ENCODE measurements at places on chromosomes 3 and 15.
A peak's percentile ranks its signal among the peaks of the same experiment; 100 is the strongest.

DNA sequence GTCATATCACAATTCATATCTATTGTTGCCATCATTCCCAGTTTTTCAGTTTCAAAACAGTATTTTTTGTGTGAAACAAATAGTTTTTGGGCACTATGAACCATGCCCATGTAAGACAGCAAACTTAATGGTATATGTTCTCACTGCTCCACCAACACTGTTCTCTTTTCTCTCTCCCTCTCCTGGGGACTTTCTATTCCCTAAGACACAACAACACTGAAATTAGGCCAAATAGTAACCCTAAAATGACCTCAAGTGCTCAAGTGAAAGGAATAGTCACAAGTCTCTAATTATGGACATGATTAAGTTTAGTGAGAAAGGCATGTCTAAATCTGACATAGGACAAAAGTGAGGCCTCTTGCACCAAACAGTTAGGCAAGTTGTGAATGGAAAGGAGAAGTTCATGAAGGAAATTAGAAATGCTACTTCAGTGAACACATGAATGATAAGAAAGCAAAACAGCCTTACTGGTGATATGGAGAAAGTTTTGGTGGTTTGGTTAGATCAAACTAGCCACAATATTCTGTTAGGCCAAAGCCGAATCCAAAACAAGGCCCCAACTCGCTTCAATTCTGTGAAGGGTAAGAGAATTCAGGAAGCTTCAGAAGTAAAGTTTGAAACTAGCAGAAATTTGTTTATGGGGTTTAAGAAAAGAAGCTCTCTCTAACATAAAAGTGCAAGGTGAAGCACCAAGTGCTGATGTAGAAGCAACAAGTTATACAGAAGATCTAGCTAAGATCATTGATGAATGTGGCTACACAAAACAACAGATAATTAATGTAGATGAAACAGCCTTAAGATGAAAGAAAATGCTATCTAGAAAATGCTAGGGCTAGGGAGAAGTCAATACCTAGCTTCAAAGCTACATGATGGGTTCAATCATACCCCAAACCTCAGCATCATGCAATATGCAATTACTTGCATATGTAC, 104.2 kb downstream of the CBLB start:
- DNase-seq: no peak

DNA sequence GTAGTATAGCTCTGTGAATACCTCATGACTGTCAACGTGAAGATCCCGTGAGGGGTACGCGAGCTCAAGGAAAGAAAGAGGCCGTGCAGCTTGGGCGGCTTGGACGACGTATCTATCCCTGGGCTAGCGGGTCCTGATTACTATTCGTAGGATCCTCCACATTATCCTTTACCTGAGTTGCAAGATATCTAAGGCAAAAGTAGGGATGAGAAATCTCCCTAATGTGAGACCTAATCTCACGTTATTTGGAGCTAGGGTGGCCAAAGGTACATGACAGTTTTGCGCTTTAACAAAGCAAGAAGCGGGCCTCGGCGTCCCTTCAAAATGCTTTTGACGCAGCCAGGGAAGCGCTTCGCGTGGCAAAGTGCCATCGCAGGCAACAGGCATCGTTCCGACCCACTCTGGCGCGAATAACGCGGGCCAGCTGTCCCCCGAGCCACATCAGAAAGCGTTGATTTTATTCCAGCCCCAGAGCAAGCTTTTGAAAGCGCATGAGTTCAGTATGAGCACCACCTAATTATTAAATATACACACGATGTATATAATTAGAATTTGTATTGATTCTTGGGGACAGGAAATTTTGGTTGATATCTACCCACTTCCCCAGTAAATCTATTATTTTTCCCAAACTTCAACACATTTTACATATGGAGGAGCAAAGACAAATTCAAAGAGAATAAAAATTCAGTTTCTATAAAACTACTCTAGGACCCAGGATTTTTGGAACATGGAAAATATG, 2.5 kb upstream of the EOMES start:
- no peak for DNase-seq

- no peak for DNase-seq
Observed at GRCh38 chr15:56950979-56951378, 32.5 kb downstream of the TCF12 start.

GRCh38 chr3:126745760-126746394, 41.8 kb downstream of the CHCHD6 start:
- peak; percentile 32 for DNase-seq

- peak; percentile 85 for DNase-seq
Observed at GRCh38 chr15:45200799-45201556, 13.2 kb upstream of the SHF start.

DNA sequence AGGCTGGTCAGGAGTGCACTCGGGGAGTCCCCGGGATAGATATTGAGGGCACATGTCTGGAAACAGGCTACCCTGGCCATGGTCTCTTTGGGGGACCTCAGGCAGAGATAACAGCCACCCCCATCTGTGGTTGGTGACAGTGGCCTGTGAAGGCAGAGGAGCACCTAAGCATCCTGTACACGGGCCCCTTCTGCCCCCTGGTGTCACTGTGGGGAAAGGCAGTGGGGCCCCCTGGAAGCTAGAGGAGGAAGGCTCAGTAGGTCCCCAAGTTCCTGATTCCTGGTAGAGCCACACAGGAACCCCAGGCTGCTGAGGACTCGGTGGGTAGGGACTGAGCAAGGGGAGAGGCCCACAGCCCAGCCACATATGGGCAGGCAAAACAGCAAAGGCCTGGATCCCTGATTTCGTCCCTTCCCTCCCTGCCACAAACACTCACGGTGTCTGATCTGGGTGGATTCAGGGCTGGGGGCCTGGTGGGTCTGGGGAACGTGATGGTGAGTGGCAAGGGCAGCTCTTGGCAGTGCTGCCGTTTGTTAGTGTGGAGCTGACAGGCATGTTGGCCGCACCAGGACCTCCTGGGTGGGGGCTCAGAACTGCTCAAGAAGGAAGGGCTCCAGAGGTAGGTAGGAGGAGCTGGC, 14.1 kb upstream of the CXCR6 start:
- DNase-seq: peak; percentile 40

GRCh38 chr3:82265747-82266146, 504.3 kb upstream of the GBE1 start:
- no peak for DNase-seq

- no peak for DNase-seq
Observed at GRCh38 chr3:100465892-100466777, 26.3 kb upstream of the TMEM45A start.
